ENCODE measurements at places on chromosomes 2 and 18.

DNA sequence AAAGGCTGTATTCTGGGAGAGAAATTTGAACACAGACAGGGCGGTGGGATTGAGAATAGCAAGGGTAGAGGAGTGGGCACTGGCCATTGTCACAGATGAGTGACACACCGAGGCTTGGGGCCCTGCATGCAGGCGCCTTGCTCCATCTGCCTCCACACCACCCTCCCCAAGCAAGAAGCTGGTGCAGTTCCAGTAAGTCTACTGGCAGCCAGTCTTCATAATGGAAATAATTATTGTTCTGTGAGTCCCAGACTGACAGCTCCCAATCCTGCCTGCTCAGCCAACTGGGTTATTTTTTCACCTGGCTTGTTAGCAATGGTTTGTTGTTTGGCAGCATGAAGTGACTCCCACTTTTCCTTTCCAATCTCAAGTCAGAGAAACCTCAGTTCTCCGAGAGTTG is 13.0 kb downstream of the TTC32 start:
- no peak for DNase-seq

- DNase-seq: no peak
These were observed 25.7 kb downstream of the DHX57 start for GRCh38 chr2:38850045-38850444.

- DNase-seq: peak; percentile 5
These were observed 356.0 kb upstream of the GALNT5 start for GRCh38 chr2:156901373-156902031.

DNA sequence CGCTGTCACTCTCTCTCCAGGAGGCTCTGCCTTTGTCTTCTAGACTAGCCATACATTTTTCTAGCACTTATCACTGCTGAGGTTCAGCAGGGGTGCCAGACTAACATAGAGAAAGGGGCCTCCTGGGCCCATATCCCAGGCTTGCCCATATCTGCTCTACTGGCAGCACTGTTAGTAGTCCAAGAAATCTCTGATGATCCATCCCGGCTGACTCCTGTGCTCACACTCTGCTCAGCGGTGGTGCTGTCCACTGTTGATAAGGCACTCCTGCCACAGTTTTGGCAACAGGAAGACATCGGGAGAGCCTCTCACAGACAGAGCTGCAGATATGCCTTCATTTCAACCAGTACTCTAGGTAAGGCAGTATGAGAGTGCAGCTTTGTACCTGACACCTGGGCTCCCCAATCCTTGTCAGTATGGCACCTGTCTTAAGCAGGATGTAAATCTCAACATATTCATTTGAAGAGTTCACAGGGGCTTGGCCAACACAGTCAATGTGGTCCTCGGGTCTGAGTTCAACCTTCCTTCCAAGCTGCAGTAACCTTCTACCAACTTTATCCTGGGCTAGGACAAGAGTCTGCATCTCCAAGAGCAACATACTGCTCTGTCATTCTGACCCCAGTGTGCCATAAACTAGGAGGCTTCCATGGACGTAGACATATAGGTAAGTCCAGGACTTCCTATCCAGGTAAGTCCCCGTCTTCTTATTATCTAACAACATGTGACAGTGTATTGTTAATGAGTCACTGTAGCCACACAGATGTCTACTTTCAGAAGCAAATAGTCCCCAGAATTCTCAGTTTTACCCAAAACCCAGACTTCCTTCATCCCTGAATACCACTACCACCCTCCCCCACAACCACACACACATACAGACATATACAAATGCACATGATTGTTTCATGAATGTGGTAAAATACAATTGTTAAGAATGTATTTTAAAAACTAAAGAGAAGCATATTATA is 16.2 kb downstream of the KLF7 start:
- DNase-seq: no peak

GRCh38 chr2:189824694-189825396 is 40.6 kb downstream of the PMS1 start:
- DNase-seq: no peak

GRCh38 chr2:207135340-207135739 is 30.4 kb downstream of the KLF7 start:
- DNase-seq: no peak

GRCh38 chr2:170950221-170950761 is 21.2 kb downstream of the GORASP2 start:
- no peak for DNase-seq

- DNase-seq: no peak
These were observed 33.9 kb downstream of the ACKR3 start for GRCh38 chr2:236603361-236604015.

DNA sequence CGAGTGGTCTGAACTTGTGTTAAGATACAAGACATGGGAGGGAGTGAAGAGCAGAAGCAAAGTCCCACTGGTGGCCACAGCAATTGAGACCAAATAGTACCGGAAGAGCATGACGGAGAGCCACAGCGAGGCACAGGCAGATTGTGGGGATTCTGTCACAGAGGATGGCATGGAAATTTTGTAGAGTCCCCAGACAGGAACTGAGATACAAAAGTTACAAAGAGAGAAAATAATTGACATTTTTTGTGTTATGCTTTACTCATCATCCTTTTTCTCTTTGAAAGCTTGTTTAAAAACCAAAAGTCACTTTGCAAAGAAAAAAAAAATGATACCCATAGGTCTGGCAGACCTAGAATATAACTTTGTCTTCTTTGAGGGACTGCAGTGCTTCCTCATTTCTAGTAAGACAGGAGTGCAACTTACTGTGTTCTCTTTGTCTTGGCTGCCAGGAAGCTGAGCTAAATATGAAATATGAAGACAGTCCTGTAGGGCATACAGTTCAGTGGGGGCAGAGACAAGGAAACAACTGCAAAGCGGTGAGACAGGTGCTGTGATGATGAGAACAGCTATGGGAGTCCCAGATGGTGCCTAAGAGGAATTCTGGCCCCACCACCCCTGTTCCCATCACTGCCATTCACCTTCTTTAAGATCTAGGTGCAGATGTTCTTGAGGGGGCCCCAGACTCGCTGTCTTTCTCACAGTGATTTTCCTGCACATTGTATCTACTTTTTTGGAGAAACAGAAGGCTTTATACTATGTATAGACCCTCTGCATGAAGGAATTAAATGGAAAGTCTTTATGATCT is 5.2 kb downstream of the ARHGAP25 start:
- no peak for DNase-seq

- no peak for DNase-seq
These were observed 31.0 kb upstream of the NFE2L2 start for GRCh38 chr2:177295484-177295883.

GRCh38 chr2:122707224-122707824 is 951.9 kb downstream of the TSN start:
- no peak for DNase-seq

DNA sequence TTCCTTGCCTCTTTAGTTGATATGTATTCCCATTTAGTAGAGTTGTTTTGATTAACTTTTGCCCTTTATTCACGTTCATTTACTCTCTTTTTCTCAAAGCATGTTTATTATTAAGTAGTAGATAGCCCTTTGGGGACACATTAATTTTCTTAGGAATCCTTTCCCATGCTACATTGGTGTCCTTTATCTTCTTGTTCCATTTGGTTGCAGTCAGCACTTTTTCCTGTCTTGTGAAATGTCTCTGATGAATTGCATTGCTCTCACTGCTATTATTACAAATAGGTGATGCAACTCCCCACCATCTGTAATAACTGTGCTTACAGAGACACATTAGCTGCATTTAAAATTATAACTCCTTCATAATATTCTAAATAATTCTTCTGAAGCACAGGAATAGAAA is 428.5 kb upstream of the CNTNAP5 start:
- no peak for DNase-seq

DNA sequence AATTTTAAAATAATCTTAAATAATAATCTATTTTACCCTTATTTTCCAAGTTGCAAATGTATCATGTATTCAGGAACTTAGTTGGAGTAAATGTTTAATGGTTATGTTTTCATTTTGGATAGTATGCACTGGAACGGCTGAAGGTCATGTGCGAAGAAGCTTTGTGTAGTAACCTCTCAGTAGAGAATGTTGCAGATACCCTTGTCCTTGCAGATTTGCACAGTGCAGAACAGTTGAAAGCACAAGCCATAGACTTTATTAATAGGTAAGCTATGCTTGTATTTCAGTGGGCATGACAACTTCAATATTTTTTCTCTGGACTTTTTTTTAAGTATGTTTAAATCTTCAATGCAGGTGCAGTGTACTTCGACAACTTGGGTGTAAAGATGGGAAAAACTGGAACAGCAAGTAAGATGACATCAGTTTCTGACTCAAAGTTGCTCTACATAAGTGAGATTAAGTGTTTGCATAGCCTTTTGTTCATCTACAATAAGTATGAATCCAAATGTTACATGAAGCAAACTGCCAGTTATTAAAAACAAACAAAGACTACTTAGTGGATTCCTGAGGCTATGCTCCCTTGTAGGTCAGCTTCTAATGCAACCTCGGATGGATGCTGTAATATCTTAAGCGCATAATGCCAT is 63.1 kb downstream of the SPOPL start:
- no peak for DNase-seq

GRCh38 chr2:168277276-168277675 is 29.9 kb upstream of the STK39 start:
- no peak for DNase-seq

DNA sequence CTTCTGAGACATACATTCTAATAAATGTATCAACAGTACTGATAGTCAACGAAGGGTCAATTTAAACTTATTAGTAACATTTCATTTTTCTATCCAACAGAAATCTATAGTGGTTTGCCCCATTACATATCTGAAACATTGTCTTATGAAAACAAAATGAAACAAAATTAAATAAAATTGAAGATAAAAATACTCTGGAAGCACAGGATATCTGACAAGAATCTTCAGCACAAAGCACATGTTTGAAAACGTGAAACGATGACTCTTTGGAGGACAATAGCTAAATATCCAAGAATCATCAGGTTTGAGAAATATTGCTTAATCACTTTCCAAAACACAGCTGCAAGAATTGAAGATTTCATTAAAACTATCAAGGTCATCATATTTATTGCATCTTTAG is 70.9 kb upstream of the FAM124B start:
- DNase-seq: no peak

- no peak for DNase-seq
These were observed 5.4 kb downstream of the ITGAV start for GRCh38 chr2:186595219-186595618.

DNA sequence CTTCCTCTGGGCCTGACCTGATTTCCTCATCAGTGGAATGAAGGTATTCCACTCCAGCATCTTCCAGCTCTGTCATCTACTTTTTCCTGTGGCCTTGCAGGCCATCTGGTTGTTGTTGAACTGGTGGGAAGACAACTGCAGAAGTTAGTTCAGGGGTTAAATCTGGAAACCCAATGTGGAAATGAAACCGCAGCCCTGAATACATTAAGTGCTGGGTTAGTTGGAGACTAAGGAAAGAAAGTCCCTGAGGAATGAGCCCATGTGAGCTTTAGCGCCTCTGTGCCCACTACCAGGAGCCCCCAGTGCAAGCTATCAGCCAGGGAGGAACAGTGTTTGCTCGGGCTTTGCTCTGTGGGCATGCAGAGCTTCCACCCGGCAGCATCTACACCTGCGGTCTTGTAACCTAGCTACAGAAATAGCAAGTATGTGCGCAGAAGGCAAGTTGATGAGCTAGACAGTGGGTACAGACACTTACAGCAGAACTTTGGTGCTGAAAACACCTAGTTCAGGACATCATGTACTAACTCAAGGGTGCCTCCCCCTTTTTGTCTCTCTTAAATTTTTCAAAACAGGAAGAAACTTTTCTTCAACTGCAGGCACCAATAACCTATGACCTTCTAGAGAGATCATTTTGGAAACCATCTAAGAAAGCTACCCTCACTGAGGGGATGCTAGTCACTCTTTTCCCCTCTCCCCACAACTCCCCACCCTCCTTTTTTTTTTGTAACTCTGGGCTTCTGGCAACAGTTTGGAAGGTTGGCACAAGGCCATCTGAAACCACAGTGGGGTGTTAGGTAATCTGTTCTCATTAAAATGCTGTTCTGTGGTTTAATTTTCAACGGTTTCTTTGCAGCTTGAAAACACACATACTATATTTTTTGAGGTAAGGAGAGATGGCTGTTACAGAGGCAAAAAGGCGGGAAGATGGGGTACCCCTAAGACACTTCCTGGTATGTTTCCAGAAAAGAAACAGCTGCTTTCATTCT is 18.3 kb upstream of the CXCR4 start:
- DNase-seq: no peak

- DNase-seq: no peak
These were observed 39.3 kb downstream of the SNTG2 start for GRCh38 chr2:989781-990467.

DNA sequence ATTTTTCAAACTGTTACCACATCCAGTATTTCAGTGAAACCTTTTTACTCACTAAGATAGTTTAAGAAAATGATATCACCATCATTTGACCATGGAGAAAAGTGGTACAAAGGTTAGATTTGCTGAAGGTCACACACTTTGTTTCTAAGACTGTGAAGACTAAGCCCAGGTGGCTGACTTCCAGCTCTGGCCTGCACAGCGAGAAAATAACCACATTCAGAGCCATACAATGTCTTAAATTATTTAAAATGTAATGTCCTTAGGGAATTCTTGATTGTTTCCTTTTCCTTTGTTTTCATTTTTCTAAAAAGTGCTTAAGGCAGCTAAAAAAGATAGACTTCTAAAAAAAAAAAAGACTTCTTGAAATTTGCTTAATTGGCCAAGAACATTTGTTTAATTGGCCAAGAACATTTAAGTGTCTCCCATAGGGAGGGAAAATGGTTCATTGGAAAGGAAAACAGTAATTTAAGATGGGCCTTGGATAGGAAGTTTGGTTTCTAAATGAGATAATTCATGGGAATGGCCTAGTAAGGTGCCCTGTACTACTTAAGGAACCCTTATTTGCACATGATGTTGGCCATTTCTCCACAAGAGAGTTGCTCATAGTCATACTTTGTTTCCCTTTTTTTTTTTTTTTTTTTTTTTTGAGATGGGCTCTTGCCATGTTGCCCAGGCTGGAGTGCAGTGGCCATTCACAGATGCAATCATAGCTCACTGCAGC is 45.2 kb downstream of the CYP1B1 start:
- DNase-seq: no peak

DNA sequence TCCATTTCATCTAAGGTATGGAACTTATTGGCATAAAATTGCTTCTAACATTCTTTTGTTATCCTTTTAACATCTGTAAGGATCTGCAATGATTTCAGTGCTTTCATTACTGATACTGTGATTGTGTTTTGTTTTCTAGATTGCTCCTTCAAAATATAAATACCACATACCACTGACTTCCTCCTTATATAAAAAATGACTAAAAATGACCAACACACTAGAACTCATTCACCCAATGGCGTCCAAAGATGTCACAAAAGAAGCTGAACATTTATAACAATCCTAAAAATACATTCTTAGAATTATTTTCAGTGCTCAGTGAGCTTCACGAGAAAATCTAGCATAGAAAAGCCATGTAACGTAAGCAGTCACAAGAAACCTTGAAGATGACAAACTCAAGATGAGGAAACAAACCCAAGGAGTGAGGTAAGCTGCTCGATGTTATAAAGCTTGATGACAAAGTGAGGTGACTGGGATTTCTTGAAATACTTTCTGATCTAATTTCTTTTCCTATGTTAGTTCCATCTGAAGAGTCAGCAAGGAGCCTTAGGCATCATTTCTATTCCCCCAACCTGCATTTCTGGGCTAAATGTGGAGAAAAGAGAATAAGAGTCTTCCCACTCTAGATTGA is 42.6 kb downstream of the PNO1 start:
- DNase-seq: no peak

- no peak for DNase-seq
These were observed 35.4 kb upstream of the COL6A3 start for GRCh38 chr2:237449193-237449881.

- DNase-seq: no peak
These were observed 176.7 kb upstream of the ST6GAL2 start for GRCh38 chr2:107062599-107063220.

- no peak for DNase-seq
These were observed 5.9 kb downstream of the PPP3R1 start for GRCh38 chr2:68246396-68246795.

GRCh38 chr18:45958027-45958426 is 9.1 kb downstream of the EPG5 start:
- no peak for DNase-seq
